ENCODE measurements at places on chromosomes 4 and X.

- DNase-seq = no peak
These were observed 81.2 kb downstream of the SPRY1 start for GRCh38 chr4:123477711-123478209.

DNA sequence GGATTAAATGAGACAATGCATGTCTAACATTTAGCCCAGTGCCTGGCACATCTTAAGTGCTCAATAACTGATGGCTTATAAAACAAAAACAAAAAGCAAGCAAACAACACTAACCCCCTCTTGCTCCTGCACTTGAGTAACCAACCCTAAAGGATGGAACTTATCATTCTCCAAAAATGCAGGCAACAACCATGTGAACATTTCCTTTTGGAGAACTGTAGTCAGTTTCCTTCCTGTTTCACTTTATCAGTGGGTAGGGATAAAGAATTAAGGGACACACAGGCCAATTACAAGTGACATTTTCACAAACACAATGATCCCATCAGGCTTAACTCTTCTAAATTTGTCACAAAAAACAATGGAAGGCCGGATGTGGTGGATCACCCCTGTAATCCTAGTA, 30.4 kb downstream of the RPS3A start:
- no peak for DNase-seq

GRCh38 chr4:77994194-77994721, 62.9 kb upstream of the FRAS1 start:
- peak; percentile 96 for DNase-seq

- no peak for DNase-seq
These were observed 103.4 kb downstream of the LUZP4 start for GRCh38 chrX:115392871-115393270.

DNA sequence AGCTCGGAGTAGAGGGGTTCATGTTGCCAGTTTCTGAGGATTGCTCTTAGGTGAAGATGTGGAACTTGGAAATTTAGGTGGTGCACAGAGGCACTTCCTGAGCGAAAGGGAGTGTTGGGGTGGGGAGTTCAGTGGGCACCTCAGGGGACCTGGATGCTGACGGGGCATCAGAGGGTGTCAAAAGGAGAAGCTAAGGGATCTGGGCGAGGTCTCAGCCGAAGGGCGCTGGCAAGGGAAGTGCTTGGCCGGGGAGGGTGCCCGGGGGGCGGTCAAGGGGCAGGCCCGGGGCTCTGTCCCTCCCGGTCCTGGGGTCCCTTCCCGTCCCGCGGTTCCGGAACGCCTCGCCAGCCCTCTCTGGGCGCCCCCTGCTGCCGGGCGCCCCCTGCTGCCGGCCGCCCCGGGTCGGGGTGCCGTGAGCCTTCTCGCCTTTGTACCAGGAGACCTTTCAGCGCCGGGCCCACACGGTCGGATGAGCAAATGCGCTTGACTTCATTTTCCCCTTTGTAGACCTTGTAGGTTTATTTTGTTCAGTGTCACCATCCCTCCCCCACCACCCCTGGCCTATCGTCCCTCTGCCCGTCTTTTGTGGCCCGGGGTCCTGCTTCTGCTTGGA, 3.0 kb upstream of the PHOX2B start:
- peak; percentile 62 for DNase-seq

GRCh38 chrX:120309873-120310705, 1.2 kb downstream of the TMEM255A start:
- DNase-seq = peak; percentile 49

DNA sequence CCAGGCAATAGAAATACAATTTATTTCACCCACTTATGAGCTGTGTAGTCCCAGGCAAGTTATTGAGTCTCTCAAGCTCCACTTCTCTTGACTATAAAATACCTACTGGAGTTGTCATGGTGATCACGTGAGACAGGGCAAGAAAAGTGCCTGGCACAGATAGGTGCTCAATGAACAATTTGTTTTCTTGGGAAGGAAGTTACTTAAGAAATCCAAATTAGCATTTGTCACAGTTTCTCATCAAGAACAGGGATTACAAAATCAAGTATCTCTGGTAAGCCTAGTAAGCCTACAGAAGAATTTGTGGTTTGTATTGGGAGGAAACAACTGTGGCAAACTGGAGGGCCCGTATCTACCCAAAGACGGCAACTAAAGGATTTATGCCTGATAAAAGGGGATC, 37.5 kb upstream of the RASGEF1B start:
- DNase-seq = no peak

GRCh38 chr4:173490817-173491528, 39.1 kb downstream of the HAND2 start:
- no peak for DNase-seq

DNA sequence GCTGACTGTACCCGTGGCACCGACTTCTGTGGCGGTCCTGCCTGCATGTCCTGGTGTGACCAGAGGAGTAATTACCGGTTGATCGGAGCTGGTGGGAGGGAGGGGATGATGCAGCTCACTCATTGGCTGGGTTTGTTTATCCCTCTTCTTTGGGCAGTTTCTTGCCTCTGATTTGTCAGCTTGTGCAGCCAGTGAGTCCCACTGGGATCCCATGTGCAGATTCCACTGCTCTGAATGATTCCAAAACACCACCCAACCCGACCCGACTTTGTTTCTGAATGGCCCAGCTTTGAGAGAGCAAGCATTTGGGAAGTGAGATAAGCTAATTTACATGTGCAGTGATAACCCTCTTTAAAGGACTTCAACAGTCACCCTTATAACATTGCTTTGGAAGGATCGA, 13.8 kb downstream of the FHDC1 start:
- DNase-seq = peak; percentile 51

GRCh38 chr4:73788411-73788810, 48.0 kb downstream of the CXCL8 start:
- DNase-seq = no peak

GRCh38 chrX:118519411-118520215, 24.0 kb downstream of the DOCK11 start:
- no peak for DNase-seq

All from GM23338 (cell line).